GM13976 (cell line): ENCODE measurements at places on chromosomes 2 and 18.

DNA sequence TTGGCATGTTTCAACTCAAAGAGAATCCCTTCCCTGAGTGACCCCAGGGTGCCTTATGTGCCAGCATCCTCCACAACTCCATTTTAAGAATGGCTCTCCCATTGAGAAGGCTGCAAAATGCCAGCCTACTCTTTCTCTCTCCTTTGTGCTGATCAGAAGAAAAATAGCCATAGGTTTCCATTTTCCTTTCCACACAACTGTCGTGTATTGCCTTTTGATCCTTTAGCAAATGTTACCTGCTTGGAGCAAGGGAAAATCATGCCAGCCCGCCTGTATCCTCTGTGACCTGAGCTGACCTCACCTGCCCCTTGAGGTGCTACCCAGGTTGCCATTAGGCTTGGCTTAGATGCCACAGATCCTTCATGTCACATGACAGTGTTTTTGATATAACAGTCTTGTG, 38.8 kb downstream of the DPYSL5 start:
- DNase-seq, result no peak

DNA sequence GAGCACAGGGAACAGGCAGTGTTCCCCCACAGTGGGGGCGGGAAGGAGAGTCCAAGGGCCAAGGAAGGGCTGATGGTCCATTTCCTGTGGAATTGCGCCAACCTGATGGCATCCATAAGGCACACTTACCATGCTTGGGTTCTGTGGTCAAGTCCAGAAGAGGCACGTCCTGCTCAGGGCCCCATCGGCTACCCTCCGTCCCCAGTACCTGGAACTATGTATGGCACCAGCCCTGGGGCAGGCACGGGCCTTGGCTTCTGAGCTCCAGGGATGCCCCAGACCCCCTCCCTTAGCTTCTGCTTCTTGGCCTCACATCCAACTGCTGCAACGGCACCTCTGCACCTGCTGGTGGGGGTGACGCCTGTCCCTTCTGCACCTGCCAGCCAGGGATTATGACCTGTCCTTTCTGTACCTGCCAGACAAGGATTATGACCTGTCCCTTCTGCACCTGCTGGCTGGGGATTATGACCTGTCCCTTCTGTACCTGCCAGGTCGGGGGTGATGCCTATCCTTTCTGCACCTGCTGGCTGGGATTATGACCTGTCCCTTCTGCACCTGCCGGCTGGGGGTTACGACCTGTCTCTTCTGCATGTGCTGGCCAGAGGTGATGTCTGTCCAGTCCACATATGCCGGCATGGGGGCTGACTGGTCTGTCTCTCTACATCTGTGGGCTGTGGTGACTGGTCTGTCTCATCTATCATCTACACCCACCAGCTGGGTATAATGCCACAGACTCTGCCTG, 45.4 kb upstream of the SNTG2 start:
- no peak for DNase-seq

- no peak for DNase-seq
Observed at GRCh38 chr18:54880395-54881105, 52.3 kb downstream of the RAB27B start.

DNA sequence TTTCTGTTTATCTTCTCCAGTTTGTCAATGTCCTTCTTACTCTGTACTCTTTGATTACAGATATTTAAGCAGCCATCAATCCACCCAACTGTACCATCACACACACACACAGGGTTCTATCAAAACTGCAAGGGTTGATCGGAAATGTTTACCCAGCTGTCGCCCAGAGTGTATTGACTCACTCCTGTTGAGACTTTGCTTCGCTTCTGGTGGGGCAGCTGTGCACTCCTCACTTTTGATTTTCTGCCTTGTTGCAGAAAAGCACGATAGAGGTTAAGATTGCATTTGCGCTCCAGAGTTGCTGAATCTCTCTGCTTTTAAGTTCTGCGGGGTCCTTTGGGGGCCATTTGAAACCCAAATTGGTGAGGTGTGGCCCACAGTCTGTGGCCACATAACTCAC, 216.2 kb downstream of the SETBP1 start:
- DNase-seq, result no peak

DNA sequence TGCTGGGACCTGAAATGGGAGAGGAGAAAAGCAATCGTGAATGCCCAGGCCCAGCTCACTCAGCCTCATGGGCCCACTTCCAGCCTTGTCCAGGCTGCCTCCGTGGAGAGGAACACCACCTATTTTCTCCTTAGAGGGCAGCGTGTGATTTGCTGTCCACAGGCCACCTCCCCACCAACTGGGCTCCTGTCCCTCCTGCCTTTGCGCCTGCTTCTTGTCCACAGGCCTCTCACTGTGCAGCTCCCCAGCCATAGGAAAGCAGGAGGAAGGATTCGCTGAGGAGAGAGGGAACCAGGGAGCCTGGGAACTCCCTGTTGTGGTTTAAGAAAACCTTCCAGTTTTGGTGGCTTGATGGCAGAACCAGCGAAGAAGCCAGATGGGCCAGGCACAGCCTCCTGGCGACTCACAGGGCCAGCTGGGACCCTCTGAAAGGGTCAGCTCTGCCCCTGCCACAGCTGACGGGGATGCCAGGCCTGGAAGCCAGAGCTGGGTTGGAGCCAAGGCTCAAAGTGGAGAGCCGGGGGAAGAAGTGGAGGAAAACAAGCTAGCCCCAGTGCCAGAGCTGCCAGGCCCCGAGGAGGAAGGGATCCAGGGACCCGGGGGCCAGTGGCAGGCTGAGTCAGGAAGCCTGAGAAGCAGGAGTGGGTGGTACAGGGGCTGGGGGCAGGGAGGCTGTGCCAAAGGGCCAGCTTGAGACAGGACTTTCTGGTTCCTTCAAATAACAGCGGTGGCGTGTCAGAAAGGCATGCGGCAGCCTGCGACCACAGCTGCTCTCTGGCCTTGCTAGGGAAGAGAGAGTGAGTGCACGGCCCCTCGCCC, 9.9 kb downstream of the TMBIM1 start:
- no peak for DNase-seq

GRCh38 chr2:118146315-118147283, 58.3 kb downstream of the INSIG2 start:
- no peak for DNase-seq

DNA sequence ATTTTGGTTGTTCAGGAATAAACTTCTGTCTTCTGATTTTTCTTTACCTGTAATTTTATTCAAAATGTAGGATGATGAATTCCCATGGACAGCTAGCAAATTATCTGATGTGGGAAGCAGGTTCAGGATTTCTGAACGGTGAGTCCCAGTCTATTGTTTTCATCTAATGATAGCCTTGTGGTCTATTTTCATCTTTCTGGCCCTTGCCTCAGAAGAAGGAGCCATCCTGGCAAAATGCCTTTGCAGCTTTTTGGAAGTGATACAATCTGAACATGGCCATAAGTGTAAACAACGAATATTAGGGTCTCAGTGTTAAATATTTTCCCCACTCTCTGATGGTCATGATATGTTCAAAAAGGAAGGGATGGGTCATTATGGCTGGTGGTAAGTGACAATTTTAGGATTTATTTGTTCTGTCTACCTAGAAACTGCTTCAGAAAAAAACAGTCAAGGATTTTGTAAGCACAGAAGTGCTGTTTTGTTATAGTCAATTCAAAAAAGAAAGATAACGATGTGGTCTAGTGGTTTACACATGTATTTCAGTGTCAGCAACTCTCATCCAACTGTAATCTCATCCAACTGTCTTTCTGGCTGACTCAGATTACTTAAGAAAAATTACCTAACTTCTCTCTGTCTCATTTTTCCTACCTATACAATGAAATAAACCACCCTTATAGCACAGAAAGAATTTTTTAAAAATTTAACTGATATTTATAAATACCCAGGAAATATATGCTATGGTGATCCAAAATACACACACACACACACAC, 272.6 kb upstream of the ERBB4 start:
- DNase-seq, result no peak

DNA sequence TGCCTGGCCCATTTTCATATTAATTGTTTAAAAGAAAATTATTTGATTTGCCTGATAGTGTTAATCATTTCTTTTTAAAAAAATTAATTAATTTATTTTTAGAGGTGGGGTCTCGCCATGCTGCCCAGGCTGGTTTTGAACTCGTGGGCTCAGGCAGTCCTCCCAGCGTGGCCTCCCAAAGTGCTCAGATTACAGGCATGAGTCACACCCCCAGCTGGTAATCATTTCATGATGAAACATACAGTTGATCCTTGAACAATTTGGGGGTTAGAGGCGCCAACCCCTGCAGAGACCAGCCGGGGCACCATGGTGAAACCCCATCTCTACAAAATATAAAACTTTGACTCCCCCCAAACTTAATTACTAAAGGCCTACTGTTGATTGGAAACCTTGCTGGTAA, 7.9 kb downstream of the GPN1 start:
- DNase-seq, result no peak

- DNase-seq, result no peak
Observed at GRCh38 chr18:75202696-75203365, 6.1 kb downstream of the PTGR3 start.

DNA sequence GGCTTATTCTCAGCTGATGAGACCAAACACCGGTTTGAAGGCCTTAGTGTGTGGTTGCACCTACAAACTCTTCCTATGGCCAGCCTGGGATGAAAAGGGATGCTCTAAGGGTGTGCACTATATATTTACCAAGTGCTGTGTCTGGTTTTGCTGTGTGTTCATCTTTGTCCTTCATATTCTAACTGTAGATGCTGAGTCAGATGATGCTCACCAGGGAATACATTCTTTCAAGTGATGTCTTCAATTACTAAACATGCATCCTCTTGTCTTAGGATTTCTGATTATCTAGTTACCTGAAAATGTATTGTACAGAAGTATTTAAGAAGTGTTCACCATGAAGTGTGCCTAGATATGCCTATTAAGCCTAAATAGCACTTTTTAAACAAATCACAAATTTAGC, 1111.6 kb upstream of the ZEB2 start:
- DNase-seq, result no peak

- peak; percentile 63 for DNase-seq
Observed at GRCh38 chr2:3563521-3563976, 5.4 kb upstream of the RNASEH1 start.

GRCh38 chr18:37412829-37413228, 152.8 kb downstream of the CELF4 start:
- no peak for DNase-seq

- no peak for DNase-seq
Observed at GRCh38 chr18:22484471-22484870, 66.8 kb upstream of the CTAGE1 start.

- no peak for DNase-seq
Observed at GRCh38 chr2:241511091-241511741, 2.8 kb upstream of the STK25 start.

DNA sequence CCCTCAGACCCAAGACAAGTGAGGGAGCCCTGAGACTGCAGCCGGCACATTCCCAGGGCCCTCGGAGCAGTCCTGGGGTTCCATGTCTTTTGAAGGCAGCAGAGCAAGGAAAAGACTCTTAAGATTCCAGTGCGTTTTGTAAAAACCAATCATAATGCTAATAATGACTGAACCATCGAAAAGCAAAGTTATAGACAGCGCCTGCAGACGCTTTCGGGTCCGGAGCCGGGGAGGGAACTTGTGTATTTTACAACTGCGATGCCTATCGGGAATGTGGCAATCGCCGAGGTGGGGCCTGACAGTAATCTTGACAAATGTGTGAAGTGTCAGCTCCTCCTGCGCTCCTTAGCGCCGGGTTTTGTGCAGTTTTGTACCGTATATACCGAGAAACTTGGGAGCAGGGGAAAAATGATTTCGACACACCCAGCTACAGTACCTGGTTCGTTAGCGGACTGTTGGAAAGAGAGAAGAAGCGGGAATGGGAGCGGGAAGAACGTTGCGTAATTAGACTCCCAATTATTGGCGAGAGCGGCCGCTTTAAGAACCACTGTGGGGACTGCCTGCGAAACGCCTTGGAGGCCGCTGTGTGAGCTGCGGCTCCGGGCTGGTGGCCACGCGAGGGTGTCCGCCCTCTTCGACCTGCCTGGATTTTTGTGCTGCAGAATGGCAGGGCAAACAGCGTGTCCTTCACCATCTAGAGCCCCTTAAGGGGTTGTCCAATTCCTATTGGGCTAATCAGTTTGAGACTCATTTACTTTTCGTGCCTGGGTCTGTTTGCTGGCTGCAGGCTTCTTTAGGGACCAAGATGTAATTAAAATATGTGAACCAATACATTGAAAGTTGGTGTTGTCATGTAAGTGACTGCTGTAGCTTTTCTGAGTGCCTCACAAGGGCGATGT, 2.4 kb downstream of the EPAS1 start:
- DNase-seq, result peak; percentile 37

DNA sequence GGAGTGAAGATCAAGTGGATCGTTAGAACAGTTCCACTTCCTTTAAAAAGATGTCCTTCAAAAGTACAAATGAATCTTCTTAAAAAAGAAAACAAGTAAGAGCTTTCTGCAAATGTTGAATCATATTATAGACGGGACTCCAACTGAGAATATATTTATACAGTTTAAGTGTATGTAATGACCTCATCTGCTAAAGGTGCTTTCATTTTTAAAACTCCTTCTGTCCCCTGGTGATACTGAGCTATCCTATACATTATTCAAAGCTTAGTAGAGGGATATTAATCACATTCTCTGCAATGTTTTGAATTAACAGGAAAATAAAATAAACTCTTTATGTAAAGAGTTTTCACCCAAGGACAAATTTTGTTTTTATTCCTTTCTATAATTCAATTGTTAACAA, 420.7 kb upstream of the SLC8A1 start:
- no peak for DNase-seq

GRCh38 chr2:27871802-27872201, 18.4 kb downstream of the RBKS start:
- no peak for DNase-seq

GRCh38 chr2:132859590-132859989, 189.6 kb upstream of the LYPD1 start:
- DNase-seq, result no peak

GRCh38 chr2:214244847-214245246, 166.0 kb upstream of the VWC2L start:
- DNase-seq, result no peak

DNA sequence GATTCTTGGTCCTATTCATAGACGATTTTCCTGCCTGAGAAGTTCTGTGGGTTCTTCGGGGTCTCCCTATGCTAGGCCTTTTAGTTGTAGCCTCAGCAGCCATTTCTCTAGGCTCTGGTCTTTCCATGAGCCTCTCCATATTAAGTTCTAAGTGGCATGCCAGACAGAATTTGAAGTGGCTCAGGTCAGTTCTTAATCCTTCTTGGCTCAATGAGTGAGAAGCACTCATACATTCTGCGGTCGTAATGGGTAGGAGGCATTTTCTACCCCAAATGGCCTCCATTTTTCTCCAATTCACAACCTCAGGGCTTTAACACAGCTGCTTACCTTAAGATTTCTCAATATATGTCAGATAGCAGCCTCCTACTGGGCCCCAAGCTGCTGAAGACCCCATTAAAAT, 405.3 kb upstream of the GALNT5 start:
- DNase-seq, result no peak

DNA sequence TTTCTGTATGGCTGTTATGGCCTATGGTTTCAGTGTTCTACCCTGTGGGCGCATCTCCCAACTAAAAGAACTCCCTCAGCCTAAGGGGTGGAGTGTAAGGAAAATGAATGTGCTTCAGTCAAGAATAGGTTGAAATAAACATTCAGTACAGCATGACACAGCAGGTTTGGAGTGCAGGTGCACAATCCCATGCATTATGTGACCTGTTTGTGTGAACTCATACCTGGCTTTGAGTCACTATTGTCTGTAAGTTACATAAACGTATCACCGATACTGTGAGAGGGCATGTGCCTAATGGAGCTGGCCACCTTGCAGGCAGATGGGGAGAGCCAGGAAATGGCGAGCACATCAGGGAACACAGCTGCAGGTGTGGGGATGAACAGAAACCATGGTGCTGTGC, 216.0 kb downstream of the DSEL start:
- no peak for DNase-seq
